Vagina (tissue), 2 donors: ENCODE measurements at places on chromosomes 12 and 14.

DNA sequence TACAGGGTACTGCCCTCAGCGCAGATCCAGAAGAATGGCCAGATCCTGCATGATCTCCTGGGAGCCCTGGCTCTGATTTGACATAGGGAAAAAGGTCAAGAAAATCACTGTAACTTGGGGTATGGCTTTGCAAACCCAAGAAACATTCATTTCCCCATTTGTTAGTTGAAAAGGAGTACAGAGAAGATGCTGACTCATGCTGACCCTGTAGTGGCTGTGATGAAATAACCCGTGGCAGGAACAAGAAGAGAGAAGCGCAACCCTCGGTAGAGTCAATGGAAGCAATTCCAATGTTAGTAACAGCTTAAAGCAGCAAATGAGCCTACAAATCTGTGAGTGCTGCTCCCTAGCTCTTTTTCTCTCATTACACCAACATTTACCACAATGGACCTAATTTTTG lies 281.6 kb upstream of the NPAS3 start:
- no peak for DNase-seq

GRCh38 chr12:68481181-68481941 lies 129.3 kb upstream of the RAP1B start:
- DNase-seq, result no peak

- DNase-seq, result no peak
These were observed 70.9 kb downstream of the RBM19 start for GRCh38 chr12:113895176-113895575.

DNA sequence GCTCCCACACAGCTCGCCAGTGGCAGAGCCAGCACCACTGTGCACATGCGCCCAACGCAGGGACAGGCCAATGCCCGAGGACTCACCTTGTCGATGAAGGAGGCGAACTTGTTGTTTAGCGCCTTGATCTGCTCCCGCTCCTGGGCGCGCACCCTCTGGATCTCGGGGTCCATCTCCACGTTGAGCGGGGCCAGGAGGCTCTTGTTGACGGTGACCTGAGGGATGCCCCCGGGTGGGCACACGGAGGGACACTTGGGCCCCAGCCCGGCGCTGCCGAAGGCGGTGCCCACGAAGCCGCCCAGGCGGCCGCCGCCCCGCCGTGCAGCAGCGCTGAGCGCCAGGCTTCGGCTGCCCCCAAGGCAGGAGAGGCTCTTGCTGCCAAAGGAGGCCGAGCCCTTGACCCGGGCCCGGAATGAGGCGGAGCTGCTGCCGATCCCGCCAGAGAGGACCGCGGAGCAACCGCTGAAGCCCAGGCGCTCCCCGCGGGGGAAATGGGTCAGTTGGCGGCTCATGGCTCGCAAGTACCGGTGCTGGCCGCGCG lies at the start of gene KRT72:
TSS of gene KRT72 (minus strand) at position 523 of the 541 bp plus-strand sequence. CDS start at position 512, 11 bp downstream.
- no peak for DNase-seq

DNA sequence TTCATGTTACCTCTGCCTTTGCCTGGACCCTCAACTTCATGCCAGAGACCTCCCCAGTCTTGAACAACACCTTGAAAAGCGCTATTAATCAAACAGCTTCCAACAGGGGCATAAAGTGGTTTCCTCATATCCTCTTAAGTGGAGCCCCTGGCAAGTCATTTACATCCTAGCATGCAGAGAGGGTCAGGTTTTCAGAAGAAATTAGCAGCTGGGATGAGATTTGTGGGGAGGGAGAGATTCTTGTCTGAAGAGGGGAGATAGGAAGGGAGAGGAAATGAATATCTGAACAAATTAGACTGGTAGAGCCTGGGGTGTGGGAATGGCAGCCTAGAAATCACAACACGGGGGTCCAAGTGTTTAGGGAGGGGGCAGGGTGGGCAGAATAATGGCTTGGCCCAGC lies 45.6 kb downstream of the CALM1 start:
- no peak for DNase-seq

DNA sequence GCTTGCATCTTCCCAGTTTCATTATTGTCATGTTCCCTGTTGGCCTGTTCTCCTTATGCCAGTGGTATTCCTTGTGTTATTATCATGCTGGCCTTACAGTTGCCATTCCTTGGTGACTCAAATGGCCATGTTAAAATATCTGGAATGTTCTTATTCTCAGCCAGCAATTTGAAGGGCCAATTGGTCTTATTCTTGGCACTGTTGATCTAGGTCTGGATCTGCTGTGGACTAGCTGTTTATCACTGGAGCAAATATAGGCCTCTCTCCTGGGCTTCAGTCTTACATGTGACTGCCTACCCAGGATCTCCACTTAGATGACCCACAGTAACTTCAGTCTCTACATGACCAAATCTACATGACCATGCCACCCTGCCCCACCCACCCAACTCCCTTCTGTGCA lies 5.4 kb downstream of the CIPC start:
- DNase-seq, result no peak

DNA sequence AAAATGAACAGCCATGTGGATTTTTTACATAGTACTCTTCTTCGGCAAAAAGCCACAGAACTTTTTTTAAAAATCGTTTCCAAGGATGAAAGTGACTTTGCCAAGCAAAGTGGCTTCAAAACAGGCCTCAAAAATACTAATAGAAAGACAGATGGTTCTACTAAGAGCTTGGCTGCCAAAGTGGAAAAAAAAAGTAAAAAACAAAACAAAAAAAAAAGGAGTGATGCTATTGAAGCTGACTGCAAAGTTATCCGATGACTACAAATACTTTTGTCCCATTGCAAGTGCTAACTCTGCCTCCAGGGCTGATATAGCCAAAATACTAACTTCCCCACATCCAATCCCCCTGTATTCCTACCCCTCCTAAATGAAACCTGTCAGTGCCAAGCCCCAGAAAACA lies 277.6 kb downstream of the SOX5 start:
- no peak for DNase-seq

DNA sequence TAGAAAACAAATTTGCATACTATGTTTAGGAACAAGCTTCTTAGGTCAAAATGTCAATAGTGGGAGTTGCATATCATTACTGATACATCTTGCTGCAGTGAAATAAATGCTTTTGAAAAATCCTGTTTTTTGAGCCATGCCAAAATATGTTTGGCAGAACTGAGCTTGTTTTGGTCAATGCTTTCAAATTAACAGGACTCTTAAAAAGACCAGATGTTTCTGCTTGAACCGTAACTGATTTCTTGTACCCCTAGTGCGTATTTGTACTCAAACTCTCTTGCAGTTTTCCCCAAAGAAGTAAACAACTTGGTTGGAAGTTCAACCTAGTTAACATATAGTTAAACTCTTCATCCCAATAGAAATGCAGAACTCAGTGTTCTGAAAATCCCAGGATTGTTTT lies 3.4 kb downstream of the TRHDE start:
- DNase-seq, result no peak

- no peak for DNase-seq
These were observed 109.6 kb upstream of the LGR5 start for GRCh38 chr12:71329956-71330355.

GRCh38 chr12:19654650-19655376 lies 215.5 kb downstream of the AEBP2 start:
- DNase-seq, result no peak

GRCh38 chr14:86712176-86712575 lies 1182.2 kb downstream of the FLRT2 start:
- DNase-seq, result no peak

DNA sequence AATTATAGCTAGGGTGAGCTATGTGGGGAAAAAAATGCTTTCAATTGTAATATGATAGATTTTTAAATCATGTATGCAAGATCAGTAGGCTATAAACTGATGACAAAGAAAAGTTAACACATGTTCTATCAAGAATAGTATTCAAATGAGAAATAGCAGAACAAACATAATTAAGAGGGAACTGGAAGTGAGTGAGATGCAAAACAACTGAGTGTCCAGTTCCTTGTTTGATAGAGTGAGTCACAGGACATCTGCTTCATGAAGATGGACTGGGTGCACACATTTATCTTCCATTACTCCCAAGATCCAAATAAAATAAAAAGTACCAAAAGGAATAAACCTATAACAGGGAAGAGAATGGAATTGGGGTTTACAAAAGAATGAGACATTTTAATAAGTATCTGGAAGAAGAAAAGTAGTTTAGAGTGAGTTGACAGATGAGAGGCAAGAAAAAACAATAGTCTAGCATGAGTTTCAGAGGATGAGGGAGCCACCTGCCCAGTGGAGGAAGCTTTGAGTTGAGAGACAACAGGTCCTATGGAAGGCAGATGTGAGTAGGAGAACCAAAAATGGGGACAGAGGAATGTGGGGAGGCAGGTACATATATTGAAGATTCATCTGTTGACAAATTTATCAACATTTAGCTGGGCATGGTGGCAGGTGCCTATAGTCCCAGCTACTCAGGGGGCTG lies 178.1 kb upstream of the ARHGAP5 start:
- no peak for DNase-seq

DNA sequence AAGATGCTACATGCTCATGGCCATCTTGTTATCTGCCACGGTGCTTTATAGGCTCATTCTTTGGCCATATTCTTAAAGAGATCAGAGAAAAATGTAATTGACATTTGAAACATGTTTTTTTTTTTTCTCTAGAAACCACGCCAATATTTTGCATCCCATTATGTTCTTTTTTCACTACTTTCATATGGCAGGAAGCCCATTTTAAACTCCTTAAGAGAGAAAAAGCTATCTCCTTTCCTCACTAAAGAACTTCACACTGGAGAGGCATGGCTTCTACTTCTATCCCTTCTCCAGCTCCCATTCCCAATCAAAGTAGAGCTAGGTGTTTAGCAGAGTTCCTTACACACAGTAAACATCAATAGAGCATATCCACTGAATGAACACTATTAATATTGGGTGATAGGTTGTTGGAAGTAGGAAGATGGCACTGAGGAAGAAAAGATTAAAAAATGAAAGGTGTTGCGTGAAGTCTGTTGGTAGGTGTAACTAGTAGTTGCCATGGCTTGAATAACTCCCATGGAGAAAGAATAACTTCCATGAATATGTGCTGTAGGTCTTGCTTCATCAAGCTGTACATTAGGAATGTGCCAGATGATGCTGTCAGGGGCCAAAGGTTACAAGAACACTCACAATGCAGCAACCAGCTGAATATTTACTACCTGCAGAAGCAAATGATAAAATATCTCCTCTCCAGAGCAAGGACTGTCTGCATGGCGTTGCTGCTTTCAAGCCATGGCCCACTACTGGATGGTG lies 178.8 kb downstream of the STXBP6 start:
- DNase-seq, result no peak

DNA sequence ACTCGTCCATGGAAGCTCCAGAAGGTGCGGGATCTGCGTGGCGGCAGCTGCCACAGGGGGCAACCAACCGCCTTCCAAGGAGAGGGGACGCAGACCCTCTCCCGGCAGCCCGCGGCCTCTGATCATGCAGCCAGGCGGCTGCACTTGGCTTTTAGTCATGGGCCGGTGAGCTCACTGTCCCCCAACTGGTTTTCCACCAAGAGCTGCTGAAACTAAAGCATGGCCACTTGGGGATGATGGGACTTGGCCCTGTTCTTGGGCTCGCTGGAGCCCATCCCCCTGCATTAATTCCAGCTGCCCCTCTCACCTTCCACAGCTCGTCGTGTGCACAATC lies 39.1 kb downstream of the CCDC85C start:
- DNase-seq, result no peak

GRCh38 chr12:87127272-87127671 lies 871.1 kb upstream of the MGAT4C start:
- DNase-seq, result no peak
